Stimulated activated CD8-positive, alpha-beta memory T cell treated with anti-CD3 and anti-CD28 coated beads, Interleukin-2, amount 100 ng/mL, for 48 hours (primary cell): ENCODE measurements at places on chromosomes 7 and 10.

- no peak for DNase-seq
Observed at GRCh38 chr7:38382684-38383083, 109.2 kb upstream of the TARP start.

- no peak for DNase-seq
Observed at GRCh38 chr7:134029743-134030142, 97.4 kb upstream of the LRGUK start.

DNA sequence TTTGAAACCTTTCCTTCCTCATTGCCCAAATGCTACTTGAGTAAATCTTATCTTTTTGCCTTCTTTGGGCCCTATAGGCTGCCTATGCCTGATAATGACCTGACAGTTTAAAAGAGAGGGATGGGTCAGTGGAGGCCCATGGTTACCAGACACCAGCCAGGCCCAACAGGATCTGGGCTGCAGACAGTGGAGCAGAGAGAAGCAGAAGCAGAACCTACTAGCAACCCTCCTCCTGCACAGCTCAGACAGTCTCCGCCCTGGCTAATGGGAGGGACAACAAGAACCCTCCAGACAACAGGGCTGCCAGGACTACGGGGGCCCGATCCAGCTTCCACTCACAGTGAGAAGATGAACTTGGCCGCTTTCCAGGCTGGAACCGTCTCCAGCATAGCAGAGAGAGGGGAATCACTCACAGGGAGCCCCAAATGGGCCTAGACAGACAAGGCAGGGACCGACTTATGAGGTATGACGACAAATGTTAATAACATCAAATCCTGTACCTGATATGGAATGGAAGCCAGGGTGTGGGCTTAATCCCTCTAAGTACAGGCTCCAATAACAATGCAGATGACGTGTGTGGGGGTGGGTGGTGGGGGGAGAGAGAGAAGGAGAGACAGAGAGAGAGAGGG, 31.7 kb upstream of the DGKI start:
- no peak for DNase-seq

- no peak for DNase-seq
Observed at GRCh38 chr7:1012004-1012715, 29.2 kb downstream of the CYP2W1 start.

- no peak for DNase-seq
Observed at GRCh38 chr10:73816917-73817729, 5.7 kb upstream of the NDST2 start.

DNA sequence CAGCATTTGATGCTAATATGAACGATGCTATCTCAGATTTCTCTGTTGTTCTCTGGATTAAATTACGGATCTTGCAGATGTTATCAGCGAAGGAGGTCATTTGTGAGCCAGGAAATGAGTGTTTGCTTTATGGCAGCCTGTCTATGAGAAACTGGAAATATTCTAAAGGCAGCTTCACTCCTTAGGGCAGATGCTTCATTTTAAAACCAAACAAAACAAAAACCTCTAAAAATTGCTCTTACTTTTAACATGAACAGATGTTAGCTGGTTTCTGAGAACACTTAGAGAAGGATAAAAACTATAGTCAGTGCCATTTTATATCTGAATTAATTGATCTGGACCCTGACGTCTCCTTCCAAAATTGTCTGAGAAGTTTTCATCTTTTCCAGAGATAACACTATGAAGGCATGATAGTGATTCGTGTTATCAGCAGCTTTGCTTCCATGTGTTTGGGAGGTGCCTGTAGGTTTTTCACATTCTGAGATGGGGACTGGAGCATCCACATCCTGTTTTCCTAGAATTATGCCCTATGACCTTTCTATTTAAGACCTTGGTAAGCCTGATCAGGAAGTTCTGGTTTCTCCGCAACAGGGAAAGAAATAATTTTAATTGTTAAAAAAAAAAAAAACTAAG, 53.1 kb downstream of the CPED1 start:
- no peak for DNase-seq

GRCh38 chr7:74263399-74264120, 9.4 kb upstream of the RFC2 start:
- no peak for DNase-seq

DNA sequence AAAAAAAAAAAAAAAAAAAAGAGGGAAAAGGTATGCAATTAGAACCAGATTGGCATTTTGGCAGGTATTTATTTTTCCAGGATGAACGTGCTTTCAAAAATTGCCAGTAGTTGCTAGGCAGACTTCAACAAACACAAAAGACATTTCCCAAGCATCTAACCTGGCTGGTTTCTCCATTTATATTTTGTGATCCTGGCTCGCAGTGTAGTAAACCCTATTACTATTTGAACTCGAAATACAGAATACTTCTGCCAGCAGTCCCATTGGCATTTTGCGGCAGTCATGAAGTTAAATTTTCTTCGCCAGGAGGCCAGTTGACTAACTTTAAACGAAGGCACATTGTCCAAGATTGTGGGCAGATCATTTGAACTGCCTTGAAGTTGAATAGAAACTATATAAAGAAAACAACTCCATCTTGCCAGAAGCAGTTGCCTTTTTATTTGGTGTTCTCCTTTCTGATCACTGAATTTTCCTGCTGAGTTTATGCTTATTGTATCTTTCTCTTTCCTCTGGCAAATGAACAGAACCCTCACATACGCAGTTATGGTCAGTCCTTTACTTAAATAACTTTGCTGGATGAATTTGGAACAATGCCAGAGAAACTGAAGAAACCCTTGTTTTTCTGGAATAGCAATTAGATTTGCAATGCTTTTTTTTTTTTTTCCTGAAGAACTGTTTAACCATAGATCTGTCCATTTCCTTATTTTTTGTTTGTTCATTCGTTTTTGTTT, 132.9 kb downstream of the BICC1 start:
- no peak for DNase-seq

DNA sequence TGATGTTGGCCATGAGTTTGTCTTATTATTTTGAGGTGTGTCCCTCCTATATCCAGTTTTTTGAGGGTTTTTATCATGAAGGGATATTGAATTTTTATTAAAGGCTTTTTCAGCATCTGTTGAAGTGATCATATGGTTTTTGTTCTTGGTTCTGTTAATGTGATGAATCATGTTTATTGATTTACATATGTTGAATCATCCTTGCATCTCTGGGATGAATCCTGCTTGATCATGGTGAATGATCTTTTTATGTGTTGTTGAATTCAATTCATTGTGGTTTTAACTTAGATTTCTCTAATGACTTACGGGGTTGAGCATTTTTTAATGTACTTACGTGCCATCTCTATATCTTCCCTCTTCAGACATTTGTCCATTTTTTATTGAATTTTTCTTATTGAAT, 22.9 kb downstream of the DLD start:
- no peak for DNase-seq

DNA sequence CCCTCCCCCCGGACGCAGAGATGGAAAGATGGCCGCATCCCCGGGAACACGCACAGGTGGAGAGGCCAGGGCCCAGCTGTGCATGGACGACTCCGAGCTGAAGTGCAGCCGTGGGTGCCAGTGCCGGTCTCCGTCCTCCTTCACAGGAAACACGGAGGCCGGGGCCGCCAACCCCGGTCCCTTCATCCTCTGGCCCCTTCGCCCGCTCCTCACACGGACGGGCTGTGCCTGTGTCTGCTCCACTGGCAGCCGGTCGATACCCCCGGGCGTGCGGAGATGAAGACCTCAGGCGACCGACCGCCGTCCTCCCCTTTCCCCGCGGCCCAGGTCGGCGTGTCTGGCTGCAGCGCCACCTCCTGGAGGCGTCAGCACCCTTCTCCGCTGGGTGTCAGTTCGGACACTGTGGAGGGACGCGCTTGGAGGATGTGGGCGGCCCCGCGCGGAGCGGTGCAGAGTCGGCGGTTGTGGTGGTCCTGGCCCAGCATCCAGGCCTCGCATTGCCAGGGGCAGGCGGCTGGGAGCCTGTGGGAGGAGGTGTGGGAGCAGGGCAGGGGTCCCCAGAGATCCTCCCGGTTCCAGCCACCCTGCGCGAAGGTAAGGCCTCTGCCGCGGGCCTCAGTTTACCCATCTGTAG, 9.9 kb downstream of the ZNF511 start:
- peak; percentile 61 for DNase-seq

DNA sequence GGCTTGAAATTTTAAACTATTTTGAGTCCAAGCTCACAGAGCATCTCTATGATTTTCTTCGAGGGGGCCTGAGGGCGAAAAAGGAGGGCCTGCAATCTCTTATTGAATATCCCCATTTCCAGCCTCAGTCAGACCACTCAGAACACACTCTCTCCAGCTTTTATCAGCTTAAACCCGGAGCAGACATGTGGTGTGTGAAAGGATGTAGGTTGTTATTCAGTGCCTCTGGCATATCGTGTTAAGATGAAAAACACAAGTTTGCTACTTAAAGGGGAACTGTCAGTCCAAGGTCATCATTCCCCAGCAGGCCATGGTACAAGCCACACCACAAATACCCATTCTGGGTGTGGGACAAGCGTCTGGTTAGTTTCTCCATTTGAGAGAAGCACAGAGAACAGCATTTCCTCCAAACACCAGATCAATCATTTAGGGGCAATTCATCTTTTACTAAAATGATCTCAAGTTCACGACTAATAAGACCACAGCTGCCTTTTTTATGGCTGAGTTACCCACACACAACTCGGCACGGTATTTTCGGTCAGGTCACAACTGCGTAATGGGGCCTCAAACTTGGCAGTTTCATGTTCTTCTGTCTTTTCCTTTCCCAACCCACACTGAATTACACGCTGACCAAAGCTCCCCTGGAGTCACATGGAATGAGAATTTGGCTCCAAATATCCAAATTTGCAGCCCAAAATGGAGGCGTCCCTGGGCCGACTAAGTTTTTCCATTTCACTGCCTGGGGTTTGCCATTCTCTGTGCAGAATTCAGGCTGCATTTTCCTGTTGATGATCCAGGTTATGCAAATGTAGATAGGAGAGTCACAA, 188.4 kb downstream of the SEM1 start:
- no peak for DNase-seq

GRCh38 chr10:91680487-91680886, 47.6 kb upstream of the PPP1R3C start:
- no peak for DNase-seq

- DNase-seq = no peak
Observed at GRCh38 chr10:130867446-130868194, 443.9 kb downstream of the TCERG1L start.
